Stimulated activated CD4-positive, alpha-beta T cell treated with anti-CD3 and anti-CD28 coated beads, Interleukin-4, amount 100 ng/mL, for 1 hour (primary cell): ENCODE measurements at places on chromosomes 11 and 22.

DNA sequence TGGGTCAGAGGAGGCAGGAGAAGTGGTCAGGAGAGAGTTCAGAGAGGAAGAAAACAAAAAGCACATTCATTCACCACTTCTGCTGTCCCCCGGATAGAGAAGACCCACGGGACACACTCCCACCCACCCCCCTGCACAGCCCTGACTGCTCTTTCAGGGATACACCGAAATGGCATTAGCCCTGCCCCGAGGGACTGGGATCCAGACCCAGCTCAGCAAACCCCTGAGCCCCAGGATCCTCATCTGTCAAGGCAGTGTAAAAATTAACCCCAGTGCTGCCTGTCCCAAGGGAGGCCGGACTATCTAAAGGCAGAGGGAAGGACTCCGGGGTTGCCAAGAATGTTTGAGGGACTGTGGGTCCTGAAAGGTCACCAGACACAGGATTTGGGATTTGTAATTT, 31.2 kb downstream of the TPBGL start:
- no peak for DNase-seq

GRCh38 chr11:129657866-129658525, 157.7 kb upstream of the TMEM45B start:
- DNase-seq = no peak

GRCh38 chr11:65305501-65306268, 9.0 kb upstream of the CDC42EP2 start:
- no peak for DNase-seq

DNA sequence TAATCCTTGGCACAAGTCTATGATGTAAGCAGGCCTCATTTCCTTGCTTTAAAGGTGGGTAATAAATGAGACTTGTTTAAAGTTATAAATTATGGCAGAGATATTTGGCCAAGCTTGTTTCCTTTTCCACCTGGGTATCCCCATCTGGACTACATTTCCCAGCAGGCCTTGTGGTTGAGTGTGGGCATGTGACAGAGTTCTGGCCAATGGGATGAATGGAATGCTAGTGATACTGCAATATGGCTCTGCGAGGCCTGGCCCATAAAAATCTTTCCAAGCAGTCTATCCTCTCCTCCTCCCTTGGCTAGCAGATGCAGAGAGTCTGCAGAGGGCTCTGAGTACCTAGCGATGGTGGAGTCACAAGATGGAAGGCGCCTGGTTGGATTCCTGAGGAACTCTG, 102.5 kb downstream of the TIMP3 start:
- DNase-seq = no peak

- DNase-seq = no peak
Observed at GRCh38 chr22:48045369-48045768, 1282.9 kb downstream of the TBC1D22A start.

DNA sequence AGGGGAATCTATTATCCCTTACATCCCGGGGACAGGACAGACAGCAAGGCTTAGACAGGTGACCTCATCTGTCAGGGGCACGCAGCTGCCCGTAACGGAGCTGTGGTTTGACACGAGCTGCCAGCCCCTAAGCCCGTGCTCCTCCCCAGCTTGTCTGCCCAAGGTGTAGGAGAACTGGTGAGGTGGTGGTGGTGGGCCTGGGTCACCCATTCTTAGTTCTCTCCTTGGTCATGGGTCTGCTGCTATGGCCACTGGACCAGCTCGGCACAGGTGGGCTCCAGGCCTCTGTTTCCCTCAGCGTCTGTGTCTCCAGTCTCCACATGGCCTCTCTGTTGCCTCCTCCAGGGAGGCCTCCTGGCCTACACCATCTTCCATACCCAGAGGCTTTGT, 5.4 kb downstream of the PARVG start:
- no peak for DNase-seq
